ENCODE measurements at places on chromosomes 2 and 18.

- DNase-seq, result no peak
Observed at GRCh38 chr2:102932501-102932900, 170.7 kb downstream of the TMEM182 start.

GRCh38 chr18:67954594-67954993, 438.1 kb upstream of the DSEL start:
- no peak for DNase-seq

GRCh38 chr18:79815657-79816056, 17.9 kb downstream of the KCNG2 start:
- no peak for DNase-seq

GRCh38 chr2:37851828-37852584, 73.1 kb upstream of the RMDN2 start:
- DNase-seq, result peak; percentile 35

DNA sequence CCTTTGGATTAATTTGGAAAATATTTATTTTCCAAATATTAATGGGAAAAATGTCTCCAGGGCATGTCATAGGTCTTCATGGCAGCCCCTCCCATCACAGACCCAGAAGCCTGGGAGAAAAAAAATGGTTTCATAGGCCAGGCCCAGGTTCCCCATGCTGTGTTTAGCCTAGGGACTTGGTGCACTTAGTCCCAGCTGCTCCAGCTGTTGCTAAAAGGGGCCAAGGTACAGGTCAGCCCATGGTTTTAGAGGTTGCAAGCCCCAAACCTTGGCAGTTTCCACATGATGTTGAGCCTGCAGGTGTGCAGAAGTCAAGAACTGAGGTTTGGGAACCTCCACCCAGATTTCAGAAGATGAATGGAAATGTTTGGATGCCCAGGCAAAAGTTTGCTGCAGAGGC, 309.6 kb downstream of the SOCS6 start:
- DNase-seq, result no peak
